ENCODE measurements at places on chromosomes 16 and 17. TPM values are rescaled to one million over a fixed set of nuclear protein-coding genes. Genes with fewer than 3 reads are reported as not detected.
A peak's percentile ranks its signal among the peaks of the same experiment; 100 is the strongest.

DNA sequence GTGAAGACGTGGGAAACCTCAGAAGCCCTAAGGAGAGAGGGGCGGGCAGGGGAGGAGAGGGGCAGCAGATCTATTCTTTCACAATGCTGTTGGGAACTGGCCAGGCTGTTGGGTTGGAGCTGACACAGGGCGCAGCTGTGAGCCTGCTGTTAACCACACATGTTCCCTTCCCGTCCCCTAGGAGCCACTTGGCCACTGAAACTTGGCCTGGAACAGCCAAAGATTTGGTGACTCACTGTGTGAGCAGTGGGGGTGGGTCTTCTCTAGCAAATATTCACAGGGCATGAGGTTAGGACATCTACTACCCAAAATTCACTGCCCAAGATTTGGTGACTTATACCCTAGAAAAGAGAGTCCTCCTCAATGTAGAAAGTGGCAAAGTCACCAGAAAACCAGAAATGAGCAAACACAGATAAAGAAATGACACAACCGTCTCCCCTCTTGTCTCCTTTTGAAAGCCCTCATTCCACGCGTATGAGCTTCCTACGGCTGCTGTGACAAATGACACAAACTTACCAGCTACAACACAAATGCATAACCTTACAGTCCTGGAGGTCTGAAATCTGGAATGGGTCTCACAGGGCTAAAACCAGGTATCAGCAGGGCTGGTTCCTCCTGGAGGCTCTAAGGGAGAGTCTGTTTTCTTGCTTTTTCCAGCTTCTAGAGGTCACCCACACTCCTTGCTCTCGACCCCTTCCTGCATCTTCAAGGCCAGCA is 6.3 kb downstream of the TBC1D16 start:
- DNase-seq = no peak

DNA sequence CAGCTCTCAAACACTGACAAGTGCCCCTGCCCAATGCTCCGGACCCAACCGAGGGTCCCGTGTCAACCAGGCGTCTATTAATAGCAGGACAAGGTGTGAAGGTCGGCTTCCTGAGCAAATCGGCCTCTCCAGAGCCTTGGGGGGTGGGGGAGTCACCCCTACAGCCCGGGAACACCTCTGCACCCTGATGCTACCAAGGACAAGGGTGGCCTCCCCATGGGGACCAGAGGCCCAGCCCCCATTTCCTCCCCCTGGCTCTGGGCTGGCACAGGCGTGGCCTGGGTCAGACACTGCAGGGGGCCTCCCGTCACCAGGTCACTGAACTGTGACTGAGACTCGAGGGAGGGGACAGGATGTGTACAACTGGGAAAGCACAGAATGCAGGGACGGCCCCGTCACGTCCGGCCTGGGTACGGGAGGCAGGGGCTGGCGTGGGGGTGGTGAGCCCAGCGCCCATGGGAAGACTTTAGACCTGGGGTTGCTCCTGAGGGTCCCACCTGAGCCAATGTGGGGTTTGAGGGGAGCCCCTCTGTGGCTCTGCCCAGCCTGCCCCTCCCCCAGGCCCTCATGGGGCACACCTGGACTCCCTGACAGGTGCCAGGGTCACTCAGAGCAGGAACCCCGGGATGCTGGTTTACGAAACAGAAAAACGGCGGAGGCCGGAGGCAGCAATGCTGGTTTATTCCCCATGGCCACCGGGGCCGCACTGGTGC is 579 bp upstream of the CYBA start:
- DNase-seq = peak; percentile 88

- no peak for DNase-seq
Measured at GRCh38 chr16:68790130-68790761, 53.1 kb upstream of the TANGO6 start.

DNA sequence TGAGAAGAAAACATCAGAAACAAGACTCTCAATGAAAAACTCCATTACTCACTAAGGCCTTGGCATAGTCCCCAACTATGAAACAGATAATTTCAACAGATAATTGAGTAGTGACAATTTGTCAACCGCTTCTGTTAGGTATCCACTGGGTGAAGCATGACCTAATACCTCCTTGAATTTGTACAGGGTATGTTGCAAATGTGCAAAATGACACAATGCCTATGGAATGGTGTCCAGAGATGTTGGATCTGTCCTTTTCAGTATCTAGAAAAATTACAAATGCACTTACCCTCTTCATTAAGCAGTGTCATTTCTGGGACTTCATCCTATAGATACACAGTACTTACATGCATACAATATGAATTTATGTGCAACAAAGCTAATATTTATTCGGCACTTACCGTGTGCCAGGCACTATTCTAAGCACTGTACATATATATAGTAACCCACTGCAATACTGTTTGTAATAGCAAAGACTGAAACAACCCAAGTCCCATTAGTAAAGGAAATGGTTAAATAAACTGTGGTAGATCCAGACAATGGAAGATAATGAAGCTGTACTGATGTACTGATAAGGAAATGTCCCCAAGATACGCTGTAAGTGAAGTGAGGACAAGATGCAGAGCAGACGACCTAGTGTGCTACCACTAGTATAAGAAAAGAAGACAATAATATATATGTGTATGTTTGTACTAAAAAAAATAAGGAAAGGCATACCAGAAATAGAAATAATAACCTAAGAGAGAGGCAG is 21.4 kb upstream of the SLC6A4 start:
- DNase-seq = no peak

DNA sequence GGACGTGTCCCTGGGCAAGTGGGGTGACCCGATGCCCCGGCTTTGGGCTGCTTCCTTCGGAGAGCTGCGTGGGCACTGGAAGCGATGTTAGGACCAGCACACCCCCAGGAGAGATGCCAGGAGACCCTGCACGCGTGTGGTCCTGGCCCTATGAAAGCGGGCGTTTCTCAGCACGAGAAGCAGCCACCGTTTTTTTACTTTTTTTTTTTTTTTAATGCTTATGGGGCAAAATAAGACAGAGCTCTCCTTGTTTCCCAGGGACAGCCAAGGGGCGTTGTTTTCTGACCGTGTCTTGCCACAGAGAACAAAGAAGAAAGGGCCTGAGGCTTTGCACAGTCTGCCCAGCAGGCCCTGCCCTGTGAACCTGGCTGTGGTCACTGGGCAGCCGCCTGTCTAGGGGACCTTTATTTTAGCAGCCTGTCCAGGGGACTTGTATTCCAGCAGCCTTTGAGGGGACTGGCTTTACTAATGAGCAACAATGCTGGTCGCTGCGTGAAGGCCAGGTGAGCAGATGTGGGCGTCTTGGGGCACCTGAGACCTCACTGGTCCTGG is 996 bp downstream of the SLC25A10 start:
- no peak for DNase-seq

GRCh38 chr17:48854774-48855476 is 24.1 kb downstream of the CALCOCO2 start:
- no peak for DNase-seq

- DNase-seq = no peak
Measured at GRCh38 chr17:6179017-6179416, 108.8 kb downstream of the WSCD1 start.

DNA sequence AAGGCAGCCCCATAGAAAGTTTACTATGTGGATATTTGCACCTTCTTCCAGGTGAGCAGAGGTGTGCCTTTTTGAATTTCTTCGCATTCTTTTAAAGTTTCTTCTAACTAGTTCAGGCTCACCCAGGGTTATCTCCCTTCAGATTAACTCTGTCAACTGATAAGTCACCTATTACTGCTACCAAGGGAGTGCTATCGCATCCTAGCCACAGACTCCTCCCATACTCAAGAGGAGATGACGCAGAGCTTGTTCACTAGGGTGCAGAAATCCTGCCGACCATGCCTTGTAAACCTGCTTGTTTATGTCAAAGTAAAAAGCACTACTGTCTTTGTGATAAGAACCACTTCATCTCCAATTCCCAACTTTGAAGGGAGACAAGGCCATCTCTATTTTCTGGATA is 390.1 kb downstream of the RBFOX1 start:
- DNase-seq = no peak

- DNase-seq = peak; percentile 92
Measured at GRCh38 chr16:31476303-31477219, 4.6 kb downstream of the TGFB1I1 start.

GRCh38 chr16:21937336-21937829 is 15.8 kb upstream of the UQCRC2 start:
- DNase-seq = no peak

DNA sequence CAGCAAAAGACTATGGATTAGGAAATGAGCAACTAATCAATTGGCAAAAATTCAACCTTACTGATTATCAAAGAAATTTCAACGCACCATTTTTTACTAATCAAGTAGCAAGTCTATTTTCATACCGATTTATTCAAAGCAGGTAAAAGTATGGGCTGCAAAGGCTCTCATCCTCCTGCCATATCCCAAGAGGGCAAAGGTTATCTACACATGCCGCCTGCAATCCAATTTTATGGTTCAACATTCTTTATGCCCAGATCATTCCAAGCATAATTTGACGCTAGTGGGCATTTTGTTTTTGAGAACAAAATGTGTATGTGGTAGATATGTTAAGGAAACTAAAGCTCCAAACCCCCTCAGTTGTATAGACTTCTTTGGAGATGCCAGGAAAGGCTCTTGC is 270.6 kb downstream of the MAF start:
- no peak for DNase-seq

GRCh38 chr17:37142294-37142896 is 193.6 kb downstream of the AATF start:
- no peak for DNase-seq

- DNase-seq = no peak
Measured at GRCh38 chr17:78838574-78839005, 2.0 kb downstream of the USP36 start.

DNA sequence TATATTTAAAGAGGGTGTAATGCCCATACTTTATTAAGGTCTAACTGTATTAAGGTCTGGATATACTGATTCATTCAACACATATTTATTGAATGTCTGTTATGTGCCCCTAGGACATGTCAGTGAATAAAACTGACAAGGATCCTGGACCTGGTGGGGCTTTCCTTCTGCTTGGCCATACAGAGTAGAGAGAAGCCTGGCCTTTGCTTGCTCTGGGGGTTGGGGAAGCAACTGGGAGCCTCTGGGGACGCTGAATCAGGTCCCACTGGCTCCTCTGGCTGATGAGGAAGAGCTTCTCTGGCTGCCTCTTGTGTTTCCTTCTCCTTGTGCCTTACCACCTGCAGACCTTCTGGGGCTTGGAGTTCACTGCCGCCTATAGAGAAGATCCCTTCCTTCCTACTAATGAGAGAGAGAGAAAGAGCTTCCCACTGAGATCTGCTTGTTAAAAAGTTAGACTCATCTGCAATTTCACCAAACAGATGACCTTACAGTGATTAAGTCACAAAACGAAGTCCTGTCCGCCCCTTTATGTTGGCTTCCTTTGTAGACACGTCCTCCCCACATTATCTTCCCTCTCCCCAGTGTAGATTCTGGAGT is 49.7 kb downstream of the MSI2 start:
- DNase-seq = no peak

GRCh38 chr16:11655655-11656054 is 12.6 kb upstream of the SNN start:
- peak; percentile 46 for DNase-seq

GRCh38 chr17:4808378-4808767 is 1.4 kb downstream of the PLD2 start:
- no peak for DNase-seq

GRCh38 chr16:85899444-85899843 is 482 bp downstream of the IRF8 start:
- DNase-seq = no peak

DNA sequence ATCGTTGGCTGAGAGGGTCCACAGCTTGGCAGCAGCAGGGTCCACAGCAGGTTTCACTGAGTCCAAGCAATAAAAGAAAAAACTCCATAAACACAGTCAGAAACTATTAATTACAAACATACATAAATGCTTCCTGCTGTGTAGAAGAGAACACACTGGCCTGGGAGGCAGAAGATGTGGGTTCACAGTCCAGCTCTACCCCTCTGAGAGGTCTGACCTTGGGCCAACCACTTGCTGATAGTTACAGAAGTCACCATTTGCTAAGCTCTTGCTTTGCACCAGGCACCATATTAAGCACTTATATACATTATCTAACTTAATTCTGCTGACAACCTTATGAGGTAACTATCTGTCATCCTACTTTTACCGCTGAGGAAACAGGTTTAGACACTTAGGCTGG is 14.7 kb downstream of the CIAPIN1 start:
- no peak for DNase-seq

GRCh38 chr17:47797797-47798196 is 23.8 kb downstream of the OSBPL7 start:
- DNase-seq = no peak

Gene METTL2A
- total RNA-seq = 17.1 TPM

Gene KRTAP1-1
- not detected for total RNA-seq

Gene HOXB1
- total RNA-seq = not detected

Gene KRT33B
- not detected for total RNA-seq

Gene TEX19
- not detected for total RNA-seq

Gene CRYM
- total RNA-seq = 105 TPM

Gene CES1
- total RNA-seq = 9.9 TPM

Gene ITGA2B
- 1.7 TPM for total RNA-seq

Gene CSH2
- total RNA-seq = not detected

All from cardiac septum (tissue), 1 donor.